ENCODE measurements at places on chromosomes 2 and 18.

GRCh38 chr2:139622691-139623090 is 842.5 kb upstream of the NXPH2 start:
- DNase-seq: no peak

GRCh38 chr2:65130664-65131175 is 814 bp upstream of the RAB1A start:
- peak; percentile 67 for DNase-seq

DNA sequence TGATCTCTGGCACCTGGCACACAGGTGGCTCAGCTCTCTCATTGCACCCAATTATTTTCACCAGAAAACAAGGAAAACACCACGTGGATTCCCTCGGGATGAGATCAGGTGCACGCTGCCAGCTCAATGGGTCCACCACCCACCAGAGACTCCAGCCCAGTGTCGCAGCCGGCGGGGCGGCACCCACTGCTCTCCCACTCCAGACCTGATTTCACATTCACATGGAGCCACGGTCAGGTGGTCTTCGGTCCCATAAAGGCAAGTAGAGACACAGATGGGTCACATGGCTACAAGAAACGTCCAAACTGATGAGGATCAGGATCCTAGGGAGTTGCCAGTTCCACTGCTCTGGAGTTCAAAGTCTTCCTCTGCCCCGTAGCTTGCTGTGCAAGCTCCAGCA is 217.6 kb downstream of the ANKRD30B start:
- no peak for DNase-seq

- DNase-seq: no peak
Measured at GRCh38 chr18:22019193-22019592, 150.2 kb upstream of the GATA6 start.

GRCh38 chr2:63050334-63051041 is at the start of gene OTX1:
OTX1 (plus strand) TSS chr2:63050830; CDS start chr2:63052991, 2,161 bp downstream.
- DNase-seq: peak; percentile 92

- no peak for DNase-seq
Measured at GRCh38 chr18:681985-682384, 24.5 kb downstream of the TYMS start.

DNA sequence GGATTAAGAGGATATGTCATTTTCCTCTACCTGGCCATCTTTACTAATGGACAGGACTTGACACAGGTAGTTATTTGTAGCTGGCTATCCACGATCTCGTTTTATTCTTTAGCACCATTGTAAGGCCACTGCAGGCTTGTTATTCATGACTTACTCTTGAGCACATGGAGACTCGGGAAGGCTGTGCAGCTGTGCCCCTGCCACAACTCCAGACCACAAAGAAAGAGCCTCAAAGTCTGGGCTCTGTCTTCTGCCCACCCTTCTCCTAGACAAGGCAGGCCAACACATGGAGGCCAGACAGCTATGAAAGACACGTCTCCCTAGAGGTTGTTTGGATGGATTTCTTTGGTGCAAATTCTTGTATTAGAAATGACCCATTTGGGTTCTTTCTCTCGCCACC is 133.8 kb downstream of the NAPG start:
- no peak for DNase-seq

DNA sequence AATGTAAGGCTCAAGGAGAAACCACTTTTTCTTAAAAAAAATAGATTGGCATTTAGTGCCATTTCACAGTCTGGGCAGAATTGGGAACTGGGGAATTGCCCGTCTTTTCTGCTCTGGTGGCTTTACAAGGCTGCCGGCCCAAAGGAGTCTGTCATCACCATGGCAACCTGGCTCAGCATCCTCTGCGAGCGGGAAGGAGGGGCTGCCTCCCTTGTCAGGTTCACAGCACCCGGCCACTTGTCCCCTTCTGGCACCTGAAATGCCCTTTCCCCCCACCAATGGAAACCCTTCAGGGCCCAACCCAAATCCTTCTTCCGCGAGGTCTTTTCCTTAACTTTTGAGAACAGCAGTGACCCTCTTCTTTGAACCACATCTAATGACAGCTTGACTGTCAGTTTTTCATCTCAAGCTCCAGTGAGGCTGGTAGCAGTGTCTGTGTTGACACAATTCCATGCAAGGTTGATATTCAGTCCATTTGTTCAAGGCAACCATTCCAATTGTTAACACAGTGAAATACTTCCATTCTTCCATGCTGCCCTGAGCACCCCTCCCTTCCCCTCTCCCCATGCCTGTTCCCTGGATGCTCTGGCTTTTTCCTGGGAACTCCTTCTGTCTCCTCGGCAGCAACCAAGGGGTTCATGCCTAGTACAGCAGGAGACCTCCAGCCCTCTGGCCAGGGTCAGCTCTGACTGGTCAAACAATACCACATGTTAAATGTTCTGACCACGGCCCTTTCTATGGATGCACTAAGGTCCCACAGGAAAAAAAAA is 79.6 kb downstream of the DNER start:
- no peak for DNase-seq

DNA sequence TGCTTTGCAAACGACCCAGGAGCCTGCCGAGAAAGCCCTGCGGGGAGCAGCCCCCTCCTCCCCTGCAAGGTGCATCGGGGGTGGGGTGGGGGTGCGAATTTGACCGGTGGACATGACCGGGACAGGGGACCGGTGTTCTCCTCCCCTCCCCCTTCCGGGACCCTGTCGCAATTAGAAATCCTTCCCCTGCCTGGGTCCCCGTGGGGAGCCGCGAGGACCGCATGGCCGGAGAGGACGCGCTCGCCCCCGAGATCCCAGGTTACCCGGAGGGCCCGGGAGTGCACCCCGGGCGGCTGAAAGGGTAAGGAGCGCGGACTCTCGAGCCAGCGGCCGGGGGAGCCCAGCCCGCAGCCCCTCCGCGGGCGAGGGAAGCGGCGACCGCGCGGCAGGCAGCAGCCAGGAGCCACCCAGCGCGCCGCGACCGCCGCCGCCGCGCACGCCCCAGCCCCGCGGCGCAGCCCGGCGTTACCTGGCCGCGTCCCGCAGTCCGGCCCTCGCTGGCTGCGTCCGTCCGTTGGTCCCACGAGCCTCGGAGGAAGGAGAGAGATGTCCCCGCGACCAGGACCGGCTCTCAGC is 482 bp downstream of the DLGAP1 start:
- DNase-seq: no peak

DNA sequence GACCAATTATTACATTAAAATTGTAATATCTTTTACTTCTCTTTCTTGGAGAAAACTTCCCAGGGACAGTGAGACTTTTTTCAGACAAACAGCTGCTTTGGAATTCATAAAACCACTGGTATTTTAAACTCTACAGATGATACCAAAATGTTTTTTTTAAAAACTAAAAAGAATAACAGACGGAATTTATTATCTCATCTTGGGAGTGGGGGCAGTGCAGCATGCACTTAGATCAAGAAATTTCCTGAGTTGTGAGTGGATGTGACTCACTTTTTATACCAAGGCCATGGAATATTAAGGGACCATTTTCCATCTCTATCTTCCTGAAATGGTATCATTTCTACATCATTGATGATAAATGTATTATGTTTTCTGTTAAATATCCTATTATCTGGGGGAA is 422.8 kb upstream of the HNRNPA3 start:
- DNase-seq: no peak

DNA sequence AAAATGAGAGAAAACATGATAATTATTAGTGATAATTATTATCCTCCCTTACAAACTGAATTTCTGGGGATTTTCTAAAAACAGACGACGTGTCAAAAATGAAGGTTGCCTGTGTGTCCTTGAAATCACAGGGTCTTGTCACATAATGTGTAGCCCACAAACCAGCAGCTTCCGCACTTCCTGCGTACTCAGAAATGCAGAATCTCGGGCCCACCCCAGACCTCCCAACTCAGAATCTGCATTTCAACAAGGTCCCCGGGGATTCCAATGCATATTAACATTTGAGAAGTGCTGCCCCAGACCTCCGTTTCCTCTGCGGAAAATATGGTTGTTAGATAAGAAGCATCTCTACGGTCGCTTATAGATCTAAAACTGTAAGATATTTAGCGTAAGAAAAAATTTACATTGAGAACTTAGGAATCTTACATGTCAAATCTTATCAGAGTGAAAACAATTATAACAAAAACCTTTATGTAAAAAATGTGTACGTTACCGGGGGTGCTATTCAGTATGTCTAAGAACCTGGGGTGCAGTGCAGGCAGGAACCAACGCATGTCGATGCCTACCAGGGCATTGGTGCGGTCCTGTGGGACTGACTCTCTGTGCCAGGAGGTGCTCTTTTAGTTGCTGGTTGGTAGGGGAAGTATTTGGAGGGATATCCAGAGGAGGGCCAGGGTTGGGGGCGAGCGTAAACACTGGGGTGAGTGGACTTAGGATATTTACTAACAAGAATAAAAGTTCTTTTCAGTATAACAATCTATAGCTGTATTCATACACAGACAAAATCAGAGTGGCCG is 15.2 kb downstream of the CDKL4 start:
- DNase-seq: no peak

GRCh38 chr2:12321886-12322285 is 394.9 kb upstream of the TRIB2 start:
- DNase-seq: no peak

GRCh38 chr2:166193407-166193806 is 65.6 kb upstream of the SCN1A start:
- DNase-seq: no peak

- DNase-seq: no peak
Measured at GRCh38 chr2:241133436-241133820, 15.8 kb downstream of the PASK start.

DNA sequence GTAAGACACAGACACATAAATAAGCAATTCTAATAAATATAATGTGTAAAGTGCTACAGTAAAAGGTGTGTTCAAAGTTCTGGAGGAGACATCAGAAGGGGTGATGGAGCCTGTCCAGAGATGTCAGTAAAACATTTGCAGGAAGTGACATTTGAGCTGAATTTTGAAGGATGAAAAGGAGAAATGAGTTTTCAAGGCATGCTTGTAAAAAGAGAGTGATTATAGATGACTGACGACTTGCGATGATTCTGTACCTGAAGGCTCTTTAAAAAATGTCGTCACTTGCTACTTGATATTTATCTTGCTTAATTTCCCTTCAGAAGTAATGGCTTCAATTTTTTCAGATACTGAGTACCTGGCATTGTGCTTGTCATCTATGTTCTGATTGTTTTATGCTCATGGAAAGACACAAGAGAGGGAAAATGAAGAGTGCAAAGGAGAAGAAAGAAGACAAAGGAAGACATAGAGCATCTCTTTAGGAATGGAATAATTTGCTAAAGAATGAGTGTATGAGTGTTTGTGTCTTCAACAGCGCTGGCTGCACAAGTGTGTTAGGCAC is 73.9 kb downstream of the PLA2R1 start:
- DNase-seq: no peak

DNA sequence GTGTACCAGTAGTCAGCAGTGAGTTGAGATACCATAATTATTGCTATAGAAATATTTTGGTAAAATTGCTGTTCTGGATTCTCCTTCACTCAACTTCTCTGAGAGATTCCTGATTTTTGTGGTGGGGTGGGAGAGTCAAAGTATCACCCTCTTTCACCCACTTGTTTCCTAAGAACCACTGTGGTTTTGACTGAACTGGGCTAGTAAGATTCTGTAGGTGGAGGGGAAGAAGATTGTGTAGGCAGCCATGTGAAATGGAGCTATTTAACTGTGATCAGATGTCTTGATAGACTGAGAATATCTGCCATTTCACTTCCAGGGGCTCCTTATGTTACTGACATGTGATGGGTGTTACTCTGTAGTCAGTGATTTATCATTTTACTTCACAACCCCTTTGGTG is 45.3 kb downstream of the BIRC6 start:
- no peak for DNase-seq

- no peak for DNase-seq
Measured at GRCh38 chr2:239222706-239223309, 178.0 kb downstream of the HDAC4 start.

DNA sequence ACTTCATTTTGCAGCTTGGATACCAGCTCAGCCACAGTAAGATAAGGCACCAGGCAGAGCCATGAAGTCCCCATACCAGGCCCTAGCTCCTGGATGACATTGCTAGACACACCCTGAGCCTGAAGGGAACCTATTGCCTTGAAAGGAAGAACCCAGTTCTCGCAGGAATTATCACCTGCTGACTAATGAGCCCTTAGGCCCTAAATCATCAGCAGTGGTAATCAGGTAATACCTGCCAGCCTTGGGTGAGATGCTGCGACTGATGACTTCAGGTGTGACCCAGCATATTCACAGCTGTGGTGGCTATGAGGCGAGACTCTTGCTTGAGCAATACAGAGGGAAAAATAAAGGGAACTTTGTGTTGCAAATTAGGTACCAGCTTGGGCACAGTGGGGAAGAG is 24.9 kb downstream of the CLK1 start:
- no peak for DNase-seq

- DNase-seq: no peak
Measured at GRCh38 chr2:172328103-172328841, 99.1 kb upstream of the ITGA6 start.

- no peak for DNase-seq
Measured at GRCh38 chr2:38892819-38893218, 3.1 kb downstream of the ARHGEF33 start.

- no peak for DNase-seq
Measured at GRCh38 chr2:2930841-2931240, 446.8 kb downstream of the EIPR1 start.

DNA sequence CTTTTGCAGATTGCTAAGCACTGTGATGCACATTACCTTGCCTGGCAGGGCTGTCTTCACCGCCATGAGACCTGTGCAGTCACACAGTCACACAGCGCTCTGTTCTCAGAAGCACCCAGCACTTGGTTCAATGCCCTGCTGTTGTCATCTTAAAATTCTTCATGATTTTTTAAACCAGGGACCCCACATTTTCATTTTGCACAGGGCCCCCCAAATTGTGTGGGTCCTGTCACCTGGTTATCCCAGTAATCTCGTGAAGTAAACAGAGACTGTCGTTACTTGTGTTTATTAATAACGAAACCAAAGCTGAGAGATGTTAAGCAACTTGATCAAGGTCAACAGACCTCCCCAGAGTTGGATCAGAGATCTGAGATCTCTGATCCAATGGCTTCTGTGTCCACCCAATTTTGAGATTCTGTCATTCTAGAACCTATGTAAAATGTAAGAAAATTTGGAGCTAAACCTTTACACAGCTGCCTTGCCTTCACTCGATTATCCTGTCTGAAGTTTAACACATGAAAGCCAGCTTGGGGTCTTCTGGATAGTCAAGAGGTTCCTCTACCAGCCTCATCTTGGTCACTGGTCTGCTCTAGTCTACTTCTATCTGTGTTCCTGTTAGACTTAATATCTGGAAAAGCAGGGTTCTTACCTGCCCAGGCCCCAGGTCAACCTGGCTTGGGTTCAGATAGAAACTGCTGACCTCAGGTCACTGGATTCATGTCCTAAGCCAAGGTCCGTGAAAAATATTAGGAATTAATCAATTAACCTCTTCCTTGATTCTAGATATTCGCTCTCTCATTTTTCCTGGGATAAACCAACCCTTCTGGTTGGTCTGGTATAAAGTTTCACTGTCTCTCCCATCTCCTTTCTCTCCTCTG is 13.7 kb upstream of the TTC39C start:
- DNase-seq: no peak

- no peak for DNase-seq
Measured at GRCh38 chr2:45754131-45755010, 102.9 kb downstream of the PRKCE start.

- DNase-seq: no peak
Measured at GRCh38 chr2:169756342-169756741, 22.7 kb downstream of the KLHL23 start.

GRCh38 chr2:11872247-11872947 is 126.0 kb downstream of the LPIN1 start:
- DNase-seq: no peak

GRCh38 chr2:127743477-127744026 is 42.3 kb downstream of the SFT2D3 start:
- DNase-seq: no peak

- no peak for DNase-seq
Measured at GRCh38 chr2:230505162-230505561, 89.2 kb downstream of the SP100 start.

GRCh38 chr18:61948281-61948741 is 55.5 kb upstream of the RNF152 start:
- DNase-seq: no peak
